A172 (cell line): ENCODE measurements at places on chromosomes 7 and 10. TPM values are rescaled to one million over a fixed set of nuclear protein-coding genes. Genes with fewer than 3 reads are reported as not detected.

RBP3 gene
- total RNA-seq: not detected in 2 replicates

PDZD8 gene
- 23.9 and 24.8 TPM in 2 replicates for total RNA-seq

CCDC186 gene
- total RNA-seq: 7.3 and 8.2 TPM in 2 replicates

CLDN12 gene
- total RNA-seq: 33.7 and 35.8 TPM in 2 replicates

DNA sequence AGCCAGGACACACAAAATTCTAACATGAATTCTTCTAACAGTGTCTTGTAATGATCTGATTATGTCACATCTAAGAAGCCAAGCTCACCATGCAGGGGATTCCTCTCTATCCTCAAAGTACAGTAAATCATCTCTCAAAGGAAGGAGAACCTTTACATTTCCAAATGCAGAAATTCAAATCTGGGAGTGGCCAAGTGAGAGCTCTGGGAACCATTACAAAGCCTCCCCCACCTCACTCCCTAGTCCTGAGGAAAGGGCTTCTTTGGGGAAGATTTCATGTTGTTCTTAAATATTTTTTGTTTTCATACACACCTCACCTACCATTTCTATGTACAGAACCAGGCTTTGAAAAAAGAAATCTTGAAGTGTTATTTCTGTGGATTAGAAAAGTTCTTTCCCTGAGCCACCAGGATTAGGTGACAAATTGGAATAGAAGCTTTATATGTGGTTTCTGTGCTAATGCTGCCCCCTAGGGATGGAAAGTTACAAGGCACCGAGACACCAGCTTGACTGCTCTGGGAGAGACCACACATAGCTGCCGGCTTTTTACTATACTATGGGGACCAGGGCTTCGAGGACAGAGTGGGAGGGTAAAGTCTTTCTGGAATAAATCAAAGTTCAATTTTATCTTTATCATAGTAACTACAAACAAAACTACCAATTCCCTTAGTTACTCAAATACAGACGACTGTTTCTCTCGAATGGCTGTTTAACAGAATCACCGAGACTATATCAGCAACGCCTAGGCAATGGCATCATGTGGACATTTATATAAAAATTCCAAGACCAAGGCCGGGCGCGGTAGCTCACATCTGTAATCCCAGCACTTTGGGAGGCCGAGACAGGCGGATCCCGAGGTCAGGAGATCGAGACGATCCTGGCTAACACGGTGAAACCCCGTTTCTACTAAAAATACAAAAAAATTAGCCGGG, 116.1 kb downstream of the RNF216 start:
- peak; percentile 88 for DNase-seq

- no peak for DNase-seq
These were observed 305.8 kb downstream of the MDFIC start for GRCh38 chr7:115227473-115228235.

DNA sequence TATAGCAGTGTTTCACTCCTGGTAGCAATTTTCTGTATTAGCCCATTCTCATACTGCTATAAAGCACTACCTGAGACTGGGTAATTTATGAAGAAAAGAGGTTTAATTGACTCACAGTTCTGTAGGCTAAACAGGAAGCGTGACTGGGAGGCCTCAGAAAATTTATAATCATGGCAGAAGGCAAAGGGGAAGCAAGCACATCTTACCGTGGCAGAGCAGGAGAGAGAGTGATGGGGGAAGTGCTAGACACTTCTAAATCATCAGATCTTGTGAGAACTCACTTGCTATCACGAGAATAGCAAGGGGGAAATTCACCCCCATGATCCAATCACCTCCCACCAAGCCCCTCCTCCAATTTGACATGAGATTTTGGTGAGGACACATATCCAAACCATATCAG, 131.6 kb upstream of the EFCAB10 start:
- no peak for DNase-seq

DNA sequence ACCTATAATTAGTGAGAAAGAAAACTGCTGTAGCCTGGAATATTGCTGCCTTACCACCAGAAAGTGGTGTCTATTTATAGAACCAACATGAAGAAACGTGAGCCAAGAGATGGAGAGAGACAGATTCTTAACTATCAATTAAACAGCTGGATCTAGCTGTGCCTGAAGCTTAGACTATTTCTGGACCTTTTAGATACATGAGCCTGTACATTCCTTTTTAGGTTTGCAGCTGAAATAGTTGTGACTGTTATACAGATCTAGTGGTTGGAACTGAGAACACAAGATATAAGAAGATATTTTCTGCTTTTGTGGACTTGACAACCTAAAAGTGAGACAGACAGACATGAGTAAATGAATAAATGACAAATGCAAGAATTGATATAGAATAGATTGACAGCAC, 73.4 kb downstream of the CDK14 start:
- no peak for DNase-seq

DNA sequence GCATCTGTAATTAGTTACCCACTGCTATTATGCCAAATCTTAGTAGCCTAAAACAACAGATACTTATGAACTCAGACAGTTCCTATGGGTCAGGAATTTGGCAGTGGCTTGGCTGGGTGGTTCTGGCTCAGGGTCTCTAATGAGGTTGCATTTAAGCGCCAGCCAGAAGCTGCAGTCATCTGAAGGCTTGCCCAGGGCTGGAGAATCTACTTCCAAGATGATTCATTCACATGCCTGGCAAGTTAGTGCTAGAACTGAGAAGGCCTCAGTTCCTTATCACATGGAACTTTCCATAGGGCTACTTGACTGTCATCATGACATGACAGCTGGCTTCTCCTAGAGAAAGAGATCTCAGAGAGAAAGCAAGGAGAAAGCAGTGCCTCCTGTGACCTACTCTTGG, 121.3 kb downstream of the AVL9 start:
- DNase-seq: peak; percentile 62

GRCh38 chr10:75435291-75435690, 3.9 kb downstream of the LRMDA start:
- DNase-seq: no peak

DNA sequence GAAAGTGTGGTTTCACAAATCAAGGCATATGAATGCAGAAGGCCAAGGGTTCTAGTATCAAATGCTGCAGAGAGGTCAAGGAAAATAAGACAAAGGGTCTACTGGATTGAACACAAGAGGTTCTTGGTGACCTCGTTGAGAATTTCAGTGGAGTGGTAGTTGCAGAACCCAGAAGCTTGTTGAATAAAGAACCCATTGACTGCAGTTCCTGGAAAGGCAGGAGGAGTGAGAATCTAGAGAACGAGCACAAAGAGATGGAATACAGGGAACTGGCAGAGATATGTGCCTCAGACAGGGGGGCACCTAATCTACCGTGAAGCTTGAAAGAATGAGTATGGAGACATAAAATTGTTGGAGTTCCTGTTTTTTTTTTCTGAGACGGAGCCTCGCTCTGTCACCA, 3.5 kb upstream of the SEPTIN7 start:
- no peak for DNase-seq
